ENCODE measurements at places on chromosomes 7 and 10. TPM values are rescaled to one million over a fixed set of nuclear protein-coding genes. Genes with fewer than 3 reads are reported as not detected.

The WDR86 gene
- total RNA-seq = 0.14 TPM

The IDI2 gene
- not detected for total RNA-seq

The FAM25G gene
- 5.3 TPM for total RNA-seq

The MCU gene
- 45.7 TPM for total RNA-seq
